ENCODE measurements at places on chromosomes 11 and 22.
A peak's percentile ranks its signal among the peaks of the same experiment; 100 is the strongest.

DNA sequence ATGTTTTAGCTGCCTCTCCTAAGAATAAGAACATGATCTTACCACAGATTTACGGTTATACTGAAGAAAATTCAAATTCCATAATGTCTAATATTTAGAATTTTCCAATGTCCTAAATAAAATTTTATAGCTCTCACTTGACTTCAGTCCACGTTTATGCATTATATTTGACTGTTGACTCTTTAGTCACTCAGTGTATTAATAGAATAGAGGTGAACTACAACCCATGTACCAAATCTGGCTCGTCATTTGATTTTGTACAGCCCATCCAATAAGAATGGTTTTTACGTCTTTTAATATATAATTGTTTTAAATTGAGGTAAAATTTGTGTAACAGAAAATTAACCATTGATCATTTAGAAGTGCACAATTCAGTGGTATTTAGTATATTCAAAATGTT is 34.9 kb downstream of the KDM2A start:
- DNase-seq, result no peak

GRCh38 chr11:68181719-68182451 is 31.2 kb downstream of the KMT5B start:
- DNase-seq, result no peak

DNA sequence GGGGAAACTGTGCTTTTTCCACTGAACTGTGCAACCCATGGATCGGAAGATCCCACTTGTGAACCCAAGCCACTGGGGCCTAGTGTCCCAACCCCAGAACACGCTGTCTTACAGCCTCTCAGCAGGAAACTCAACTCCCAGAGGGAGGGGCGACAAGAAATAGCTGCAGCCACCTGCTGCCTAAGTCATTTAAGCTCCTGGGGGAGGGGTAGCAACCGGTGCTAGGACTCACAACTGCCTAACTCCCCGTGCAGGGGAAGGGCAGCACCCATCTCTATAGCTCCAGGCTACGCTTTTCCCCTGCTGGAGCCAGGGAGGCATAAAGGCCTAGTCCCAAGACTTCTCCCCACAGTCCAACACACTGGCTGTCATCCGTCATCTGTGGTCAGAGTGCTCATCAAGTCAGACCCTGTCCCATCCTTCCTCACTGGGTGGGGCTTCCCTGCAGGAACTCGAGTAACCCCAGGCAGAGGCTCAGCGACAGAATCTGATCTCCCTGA is 363.0 kb downstream of the LUZP2 start:
- no peak for DNase-seq

DNA sequence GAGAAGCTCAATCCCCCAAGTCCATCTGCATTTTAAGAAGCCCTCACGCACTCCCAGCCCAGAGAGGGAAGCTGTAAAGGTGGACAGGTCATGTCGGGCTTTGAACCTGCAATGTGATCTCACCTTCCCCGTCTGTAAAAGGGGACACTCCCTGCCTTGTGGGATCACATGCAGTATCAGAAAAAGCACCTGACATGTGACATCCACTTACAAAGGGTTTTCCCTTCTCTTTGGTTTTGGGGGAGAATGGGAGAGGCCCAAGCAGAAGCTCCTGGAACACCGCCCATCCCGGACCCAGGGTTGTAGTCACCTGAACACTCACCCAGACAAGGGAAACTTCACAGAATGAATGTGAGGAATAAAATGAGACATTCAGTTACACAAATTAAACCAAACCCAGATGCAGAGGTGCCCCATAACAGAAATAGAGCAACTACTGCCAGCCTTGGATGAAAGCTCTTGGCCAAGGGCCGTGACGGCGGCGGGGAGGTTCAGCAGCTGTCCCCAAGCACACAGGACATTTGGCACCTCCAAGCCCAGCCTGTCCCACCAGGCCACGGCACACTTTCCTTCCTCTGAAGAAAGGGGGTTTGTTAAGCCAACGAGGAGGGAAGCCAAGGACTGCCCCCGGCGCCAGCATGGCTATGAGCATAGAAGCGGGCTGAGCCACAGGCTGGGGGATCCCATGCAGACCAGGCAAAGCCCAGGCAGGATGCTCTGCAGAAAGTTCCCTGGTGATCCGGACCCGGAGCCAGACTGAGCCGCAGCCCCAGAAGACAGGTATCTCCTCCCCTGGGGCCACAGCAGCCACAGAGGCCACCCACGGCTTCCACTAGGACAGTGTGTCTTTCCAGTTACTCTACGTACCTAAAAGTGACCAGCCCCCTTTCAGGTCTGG is 3.8 kb downstream of the BID start:
- no peak for DNase-seq

GRCh38 chr22:19097518-19097917 is 24.7 kb downstream of the DGCR2 start:
- DNase-seq, result no peak

DNA sequence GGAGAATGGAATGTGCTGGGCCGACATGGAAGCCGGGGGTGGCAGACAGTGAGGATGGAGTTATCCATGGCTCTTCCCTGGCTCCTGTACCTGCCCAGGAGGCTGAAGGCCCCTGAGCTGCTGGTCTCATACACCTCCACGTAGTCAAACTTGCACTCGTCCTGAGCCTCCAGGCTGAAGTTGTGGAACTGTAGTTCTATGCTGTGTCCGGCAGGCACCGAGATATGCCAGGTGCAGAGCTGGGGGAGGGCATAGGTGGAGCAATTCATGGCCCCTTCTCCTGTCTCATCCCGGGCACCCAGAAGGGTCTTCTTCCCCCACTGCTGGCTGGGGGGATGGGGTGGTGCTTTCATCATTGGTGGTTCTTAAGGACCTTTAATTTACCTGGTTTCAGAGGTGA is 2.8 kb downstream of the MFRP start:
- DNase-seq, result no peak

DNA sequence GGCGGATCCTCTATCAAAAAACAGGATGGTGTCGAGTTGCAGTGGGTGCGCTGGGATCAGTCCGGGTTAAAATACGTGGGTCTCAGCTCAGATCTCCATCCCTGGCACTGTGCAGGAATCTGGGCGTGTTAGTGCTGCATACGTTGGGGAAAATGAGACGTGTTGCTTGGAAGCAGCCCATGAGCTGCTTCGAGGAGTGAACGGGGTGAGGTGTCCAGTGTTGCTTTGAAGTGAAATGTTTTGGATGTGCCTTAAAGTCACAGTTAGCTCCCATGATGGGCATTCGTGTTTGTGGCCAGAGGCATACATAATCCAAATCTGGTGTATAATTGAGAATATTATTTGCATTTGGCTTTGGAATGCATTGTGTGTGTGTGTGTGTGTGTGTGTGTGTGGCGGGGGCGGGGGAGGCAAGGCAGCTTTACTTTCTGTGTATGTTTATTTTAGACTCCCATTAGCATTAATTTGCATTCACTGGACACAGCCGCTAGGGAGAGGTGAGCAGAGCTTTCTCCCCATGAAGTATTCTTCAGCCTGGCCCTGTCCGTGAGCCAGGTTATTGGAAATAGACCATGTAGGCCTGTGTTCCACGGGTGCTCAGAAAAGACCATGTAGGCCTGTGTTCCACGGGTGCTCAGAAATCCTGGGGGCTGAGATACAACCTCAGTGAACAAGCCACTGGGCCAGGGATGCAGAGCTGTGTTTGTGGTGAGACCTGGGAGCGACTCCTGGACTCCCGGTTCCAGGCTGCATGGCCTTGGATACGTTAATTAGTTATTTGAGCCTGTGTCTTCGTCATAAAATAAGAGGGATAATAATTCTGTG is 134.6 kb downstream of the ST3GAL4 start:
- no peak for DNase-seq

GRCh38 chr11:116657842-116658825 is 114.7 kb downstream of the BUD13 start:
- peak; percentile 14 for DNase-seq

GRCh38 chr22:38144025-38144405 is 33.5 kb upstream of the BAIAP2L2 start:
- peak; percentile 33 for DNase-seq

DNA sequence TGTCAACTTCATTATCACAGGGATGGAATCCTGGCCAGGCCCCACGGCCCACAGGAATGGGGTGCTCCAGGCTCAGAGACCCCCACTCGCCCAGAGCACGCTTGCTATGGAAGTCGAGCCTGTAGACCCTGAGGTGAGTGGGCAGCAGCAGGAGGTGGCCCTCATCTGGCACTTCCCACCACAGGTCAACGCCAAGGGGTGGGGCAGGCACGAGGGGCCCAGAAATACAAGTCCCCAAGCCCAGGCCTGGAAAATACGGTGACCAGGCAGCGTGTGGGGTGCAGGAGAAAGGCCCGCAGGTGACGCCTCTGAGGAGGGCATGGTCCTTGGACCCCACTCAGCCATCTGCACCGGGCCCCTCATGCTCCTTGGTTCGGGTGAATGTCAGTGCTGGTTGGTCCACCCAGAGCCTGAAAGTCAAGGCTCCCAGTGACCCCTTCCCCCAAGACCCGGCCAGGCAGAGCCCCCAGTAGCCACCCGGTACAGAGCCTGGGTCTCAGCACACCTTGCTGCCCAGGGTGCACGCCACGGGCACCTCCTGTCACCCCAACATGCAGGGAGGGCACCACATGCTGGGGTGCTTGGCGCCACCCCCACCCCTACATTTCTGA is 2.4 kb downstream of the MOB2 start:
- no peak for DNase-seq

DNA sequence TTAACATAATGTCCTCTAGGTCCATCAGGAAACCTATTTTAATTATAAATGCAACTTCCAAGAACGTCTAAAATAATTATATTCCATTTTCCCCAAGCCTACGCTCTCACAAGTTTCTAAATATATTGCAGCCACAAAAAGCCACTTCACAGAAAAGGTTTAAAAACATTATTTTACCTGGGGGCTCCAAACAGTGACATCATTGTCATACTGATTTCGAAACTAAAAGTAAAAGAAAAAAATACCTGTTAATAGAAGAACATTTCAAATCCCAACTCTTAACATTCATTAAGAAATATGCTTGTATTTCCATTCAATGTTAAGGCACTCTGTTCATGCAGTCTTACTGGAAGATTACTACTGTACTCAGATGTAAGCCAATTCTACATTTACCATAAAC is 1.4 kb downstream of the PSMA1 start:
- no peak for DNase-seq

GRCh38 chr11:44805596-44805995 is 78.8 kb downstream of the TSPAN18 start:
- DNase-seq, result no peak

DNA sequence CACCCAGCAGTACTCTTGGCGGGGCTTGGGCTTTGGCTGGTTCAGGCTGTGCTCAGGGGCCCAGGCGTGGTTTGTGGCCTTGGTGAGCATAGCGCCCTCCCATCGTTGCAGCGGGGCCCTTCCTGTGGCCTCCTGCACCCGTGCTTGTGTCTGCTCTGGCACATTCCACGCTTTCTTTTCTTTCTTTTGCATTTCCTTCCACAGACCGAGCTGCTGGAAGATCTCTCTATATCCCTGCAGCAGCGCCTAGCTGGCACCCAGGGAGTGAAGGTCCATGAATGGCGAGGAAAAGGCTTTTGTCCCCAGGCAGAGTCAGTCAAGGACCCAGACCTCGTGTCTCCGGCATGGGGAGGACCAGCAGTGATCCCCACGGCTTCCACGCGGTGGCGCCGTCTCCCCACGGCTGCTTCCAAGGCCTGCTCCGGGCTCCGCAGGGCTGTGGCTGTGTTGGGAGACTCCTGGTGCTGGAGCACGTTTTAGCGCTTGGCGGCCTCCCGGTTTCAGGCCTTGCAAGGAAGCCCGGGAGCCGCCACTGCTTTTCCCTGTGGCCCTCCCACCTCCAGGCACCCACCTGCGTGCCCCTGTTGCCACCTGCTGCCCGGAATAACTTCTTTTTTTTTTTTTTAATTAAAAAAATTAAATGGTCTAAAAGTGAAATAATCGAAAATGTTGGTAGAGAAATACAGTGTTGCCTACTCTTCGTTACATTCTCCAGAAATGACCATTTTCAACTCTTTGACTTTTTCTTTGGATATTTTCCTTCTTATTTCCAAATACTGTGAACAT is 28.5 kb downstream of the GLB1L2 start:
- peak; percentile 97 for DNase-seq

Measured in ELF-1 (cell line).